ENCODE measurements at places on chromosomes 5 and 9.

DNA sequence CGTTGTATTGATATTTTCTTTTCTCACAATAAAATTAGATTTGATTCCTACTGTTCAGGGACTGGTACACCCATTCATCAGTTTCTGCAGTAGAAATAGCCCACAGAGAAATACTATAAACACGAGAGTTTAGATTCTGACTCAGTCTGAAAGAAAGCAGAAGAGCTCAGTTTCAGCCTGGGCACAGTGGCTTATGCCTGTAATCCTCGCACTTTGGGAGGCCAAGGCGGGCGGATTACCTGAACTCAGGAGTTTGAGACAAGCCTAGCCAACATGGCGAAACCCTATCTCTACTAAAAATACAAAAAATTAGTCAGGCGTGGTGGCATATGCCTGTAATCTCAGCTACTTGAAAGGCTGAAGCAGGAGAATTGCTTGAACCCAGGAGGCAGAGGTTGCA, 8.6 kb downstream of the ITK start:
- DNase-seq, result no peak

GRCh38 chr5:131932235-131932634, 13.2 kb downstream of the MEIKIN start:
- DNase-seq, result no peak

- no peak for DNase-seq
Observed at GRCh38 chr9:130659699-130660248, 4.6 kb upstream of the PRDM12 start.

- DNase-seq, result no peak
Observed at GRCh38 chr5:102700916-102701315, 54.2 kb upstream of the PAM start.

- no peak for DNase-seq
Observed at GRCh38 chr9:69674716-69675438, 2.7 kb upstream of the APBA1 start.

GRCh38 chr5:124996764-124997077, 250.3 kb upstream of the ZNF608 start:
- DNase-seq, result no peak

- no peak for DNase-seq
Observed at GRCh38 chr9:19620326-19620725, 168.5 kb downstream of the SLC24A2 start.

DNA sequence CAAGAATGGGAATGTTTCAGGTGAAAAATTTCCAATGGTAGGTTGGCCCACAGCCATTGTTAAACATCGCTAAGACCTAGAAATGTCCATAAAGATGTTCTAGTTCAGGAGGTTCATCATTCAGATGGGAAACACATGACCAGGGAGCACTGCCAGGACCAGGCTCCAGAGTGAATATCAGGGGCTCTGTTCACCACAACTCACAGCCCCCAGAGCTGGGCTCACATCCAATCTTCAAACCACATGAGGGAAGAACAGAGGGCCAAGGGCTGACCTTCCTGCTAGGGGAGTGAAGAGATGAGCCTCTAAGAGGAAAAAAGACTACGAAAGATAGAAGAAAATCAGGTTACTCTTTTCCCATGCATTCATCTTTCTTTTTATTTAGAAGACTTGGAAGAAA, 205.8 kb downstream of the SEMA5A start:
- DNase-seq, result no peak
